ENCODE measurements at places on chromosomes 12 and 14. TPM values are rescaled to one million over a fixed set of nuclear protein-coding genes. Genes with fewer than 3 reads are reported as not detected.

DNA sequence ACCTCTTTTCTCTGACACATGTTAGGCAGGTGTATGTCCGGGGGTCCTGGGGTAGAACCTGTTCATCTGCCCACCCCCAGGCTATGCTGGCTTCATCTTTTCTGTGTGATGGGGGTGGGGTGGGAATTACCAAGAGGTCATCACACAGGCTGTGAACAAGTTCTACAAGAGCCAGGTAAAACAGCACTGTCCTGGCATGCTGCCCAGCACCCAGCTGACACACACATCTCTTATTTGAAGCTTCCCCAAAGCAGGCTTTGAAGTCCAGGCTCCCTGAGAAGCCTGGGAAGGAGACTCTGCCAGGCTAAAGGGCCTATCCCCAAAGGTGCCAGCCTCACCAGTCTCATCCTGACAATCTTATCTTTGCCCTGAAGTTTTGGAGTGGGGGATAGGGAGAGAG is 141.1 kb downstream of the ALG10 start:
- H3K36me3 ChIP-seq = no peaks in the 10 kb centered on the region
- DNase-seq = no peak
- H3K27me3 ChIP-seq = no peaks in the 10 kb centered on the region
- H3K27ac ChIP-seq = no peak overlapping the region

DNA sequence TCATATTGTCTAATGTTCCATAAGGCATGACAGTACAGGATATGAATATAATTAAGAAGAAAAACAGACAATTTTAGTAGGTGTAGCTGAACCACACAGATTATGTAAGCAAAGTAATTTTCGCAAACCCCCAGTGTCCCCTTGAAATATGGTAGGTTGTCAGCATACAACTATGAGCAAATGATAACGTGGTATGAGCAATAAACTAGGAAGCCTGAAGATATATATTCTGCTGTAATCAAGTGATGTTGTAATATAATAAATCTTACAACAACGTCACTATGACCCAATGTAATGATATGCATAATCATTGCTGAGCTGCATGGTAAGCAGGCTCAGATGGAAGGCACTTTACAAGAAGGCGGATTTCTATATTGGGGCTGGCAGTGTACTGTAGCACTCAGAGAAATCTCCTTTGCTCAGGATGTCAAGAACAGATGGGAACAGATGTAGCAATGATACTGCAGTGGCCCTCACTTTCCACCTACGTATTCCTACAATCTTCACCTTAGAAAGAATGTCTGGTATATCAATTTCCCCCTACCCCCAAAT is 47.8 kb upstream of the MYF6 start:
- no peak overlapping the region for H3K4me3 ChIP-seq
- H3K36me3 ChIP-seq = no peaks in the 10 kb centered on the region
- no peak for DNase-seq
- H3K4me1 ChIP-seq = no peaks in the 10 kb centered on the region
- no peaks in the 10 kb centered on the region for H3K27me3 ChIP-seq

GRCh38 chr12:106010741-106011140 is 128.0 kb downstream of the NUAK1 start:
- no peaks in the 10 kb centered on the region for H3K36me3 ChIP-seq
- H3K27me3 ChIP-seq = no peaks in the 10 kb centered on the region
- H3K27ac ChIP-seq = no peak overlapping the region
- no peaks in the 10 kb centered on the region for H3K4me1 ChIP-seq
- DNase-seq = no peak

- no peaks in the 10 kb centered on the region for H3K27me3 ChIP-seq
- H3K4me3 ChIP-seq = no peak overlapping the region
- no peak for DNase-seq
- H3K27ac ChIP-seq = no peak overlapping the region
These were observed 458.4 kb upstream of the SYT1 start for GRCh38 chr12:78406213-78406612.

GRCh38 chr14:67541448-67542387 is 8.6 kb downstream of the PLEKHH1 start:
- H3K4me3 ChIP-seq = no peak overlapping the region
- H3K36me3 ChIP-seq = no peaks in the 10 kb centered on the region
- no peaks in the 10 kb centered on the region for H3K4me1 ChIP-seq
- DNase-seq = peak; percentile 30
- no peaks in the 10 kb centered on the region for H3K27me3 ChIP-seq
- H3K27ac ChIP-seq = no peak overlapping the region

DNA sequence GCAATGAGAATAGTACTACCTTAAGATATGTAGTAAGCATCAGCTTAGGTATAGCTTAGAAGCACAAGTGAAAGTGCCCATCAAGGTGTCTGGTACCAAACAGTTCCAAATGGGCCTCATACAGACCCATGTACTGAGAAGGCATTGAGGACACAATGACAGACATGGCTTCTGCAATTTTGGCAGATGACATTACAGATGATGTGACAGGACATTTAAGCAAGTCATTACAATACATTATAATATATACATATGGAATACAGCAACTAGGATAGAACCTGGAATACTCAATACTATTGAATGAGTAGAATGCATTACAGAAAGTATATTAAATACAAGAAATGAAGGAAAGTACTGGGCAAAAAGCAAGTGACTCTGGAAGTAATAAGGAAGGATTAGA is 256.4 kb downstream of the GXYLT1 start:
- no peaks in the 10 kb centered on the region for H3K36me3 ChIP-seq
- no peaks in the 10 kb centered on the region for H3K4me1 ChIP-seq
- DNase-seq = no peak
- H3K27me3 ChIP-seq = no peaks in the 10 kb centered on the region
- no peak overlapping the region for H3K4me3 ChIP-seq
- no peak overlapping the region for H3K27ac ChIP-seq

DNA sequence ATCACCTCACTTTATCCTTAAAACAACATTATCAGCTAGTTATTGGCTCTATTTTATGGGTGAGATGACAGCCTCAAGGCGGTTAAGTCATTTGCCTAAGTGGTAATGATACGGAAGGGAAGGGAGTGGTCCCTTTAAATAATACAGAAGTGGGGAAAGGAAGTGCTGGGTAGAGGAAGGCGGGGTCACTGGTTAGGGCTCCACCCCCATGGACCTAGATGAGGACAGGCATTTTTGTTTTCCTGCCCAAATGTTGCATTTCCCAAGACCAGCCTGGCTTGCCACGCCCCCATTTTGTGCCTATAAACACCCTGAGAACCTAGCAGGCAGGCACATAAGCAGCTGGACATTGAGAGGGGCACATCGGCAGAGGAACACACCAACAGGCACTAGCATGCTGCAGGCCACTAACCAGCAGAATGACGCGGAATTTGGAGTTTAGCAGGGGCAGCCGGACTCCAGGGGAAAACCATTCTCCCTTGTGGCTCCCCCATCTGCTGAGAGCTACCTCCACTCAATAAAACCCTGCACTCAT is 100.9 kb downstream of the EPS8 start:
- peak overlapping the region; percentile 74 for H3K27ac ChIP-seq
- H3K4me1 ChIP-seq = no peaks in the 10 kb centered on the region
- H3K4me3 ChIP-seq = peak overlapping the region; percentile 17

- H3K36me3 ChIP-seq = no peaks in the 10 kb centered on the region
- no peak for DNase-seq
- no peak overlapping the region for H3K4me3 ChIP-seq
- H3K27ac ChIP-seq = no peak overlapping the region
These were observed 85.8 kb upstream of the DYRK2 start for GRCh38 chr12:67562513-67563287.

DNA sequence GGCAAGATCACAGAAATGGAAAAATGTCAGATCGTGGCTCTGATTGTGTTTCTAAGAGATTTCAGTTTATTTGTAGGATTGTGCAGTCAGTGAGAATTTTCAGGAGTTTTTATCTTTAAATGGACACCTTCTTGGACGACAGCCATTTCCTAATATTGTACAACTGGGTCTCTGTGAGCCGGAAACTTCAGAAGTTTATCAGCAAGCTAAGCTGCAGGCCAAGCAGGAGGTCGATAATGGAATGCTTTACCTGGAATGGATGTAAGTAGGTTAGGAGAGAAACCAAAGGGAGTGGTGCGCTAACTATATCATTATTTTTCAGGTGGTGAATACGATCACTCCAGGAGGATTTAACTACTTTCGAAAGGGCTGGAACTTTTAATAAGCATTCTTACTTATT is 26.4 kb downstream of the APAF1 start:
- no peaks in the 10 kb centered on the region for H3K27me3 ChIP-seq
- H3K36me3 ChIP-seq = peaks cover 15% of the 10 kb centered on the region
- no peaks in the 10 kb centered on the region for H3K4me1 ChIP-seq
- no peak overlapping the region for H3K4me3 ChIP-seq
- DNase-seq = no peak
- H3K27ac ChIP-seq = no peak overlapping the region

- H3K27ac ChIP-seq = no peak overlapping the region
- DNase-seq = no peak
- H3K4me1 ChIP-seq = no peaks in the 10 kb centered on the region
- H3K4me3 ChIP-seq = no peak overlapping the region
- peaks cover 9% of the 10 kb centered on the region for H3K36me3 ChIP-seq
These were observed 35.4 kb downstream of the PACS2 start for GRCh38 chr14:105349992-105350391.

GRCh38 chr12:131829356-131829747 is 1.2 kb downstream of the MMP17 start:
- H3K4me3 ChIP-seq = peak overlapping the region; percentile 34
- no peaks in the 10 kb centered on the region for H3K36me3 ChIP-seq
- peak; percentile 76 for DNase-seq
- H3K27me3 ChIP-seq = peaks cover 65% of the 10 kb centered on the region
- peak overlapping the region; percentile 54 for H3K27ac ChIP-seq
- H3K4me1 ChIP-seq = peaks cover 55% of the 10 kb centered on the region

DNA sequence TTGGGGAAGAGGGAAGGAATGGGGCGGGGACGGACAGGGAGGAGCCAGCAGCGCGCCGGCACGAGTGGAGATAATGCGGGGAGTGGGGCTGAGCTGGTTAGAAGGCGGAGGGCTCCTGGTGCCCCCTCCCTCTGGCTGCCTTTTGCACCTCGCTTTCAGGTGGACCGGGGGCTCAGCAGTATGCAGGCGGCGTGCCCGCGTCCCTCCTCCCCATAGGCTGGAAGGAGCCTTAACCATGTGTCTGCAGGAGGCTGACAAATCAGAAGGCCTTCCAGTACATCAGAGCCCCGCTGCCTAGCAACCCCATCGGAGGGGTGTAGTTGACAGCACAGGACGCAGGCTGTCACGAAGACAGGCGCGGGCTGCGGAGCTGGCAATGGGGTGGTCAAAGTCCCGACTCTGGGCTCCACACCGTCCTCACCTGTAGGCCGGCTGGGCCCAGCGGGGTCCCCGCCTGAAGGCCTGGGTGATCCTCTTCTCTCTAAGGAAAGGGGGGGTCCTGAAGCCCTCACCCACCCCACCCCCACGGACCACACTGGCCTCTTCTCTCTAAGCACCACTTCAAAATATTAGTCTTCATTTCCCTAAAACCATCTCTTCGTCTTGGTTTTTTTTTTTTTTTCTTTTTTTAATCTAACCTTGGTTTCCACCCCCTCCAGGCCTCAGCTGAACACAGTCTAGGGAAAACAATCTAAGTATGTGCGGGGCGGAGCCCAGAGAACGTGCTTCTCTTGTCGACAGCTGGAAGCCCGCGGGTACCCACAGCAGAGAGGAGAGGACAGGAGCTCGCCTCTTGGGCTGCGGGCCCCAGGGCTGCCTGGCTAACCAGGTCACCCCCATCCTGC is 44.5 kb downstream of the KDM2B start:
- H3K36me3 ChIP-seq = no peaks in the 10 kb centered on the region
- H3K4me3 ChIP-seq = peak overlapping the region; percentile 82
- peaks cover 33% of the 10 kb centered on the region for H3K4me1 ChIP-seq

- peaks cover 21% of the 10 kb centered on the region for H3K4me1 ChIP-seq
- no peaks in the 10 kb centered on the region for H3K27me3 ChIP-seq
- peak overlapping the region; percentile 62 for H3K27ac ChIP-seq
- peak; percentile 68 for DNase-seq
- H3K36me3 ChIP-seq = no peaks in the 10 kb centered on the region
- peak overlapping the region; percentile 70 for H3K4me3 ChIP-seq
These were observed 3.6 kb upstream of the NPAS3 start for GRCh38 chr14:32934881-32935633.

DNA sequence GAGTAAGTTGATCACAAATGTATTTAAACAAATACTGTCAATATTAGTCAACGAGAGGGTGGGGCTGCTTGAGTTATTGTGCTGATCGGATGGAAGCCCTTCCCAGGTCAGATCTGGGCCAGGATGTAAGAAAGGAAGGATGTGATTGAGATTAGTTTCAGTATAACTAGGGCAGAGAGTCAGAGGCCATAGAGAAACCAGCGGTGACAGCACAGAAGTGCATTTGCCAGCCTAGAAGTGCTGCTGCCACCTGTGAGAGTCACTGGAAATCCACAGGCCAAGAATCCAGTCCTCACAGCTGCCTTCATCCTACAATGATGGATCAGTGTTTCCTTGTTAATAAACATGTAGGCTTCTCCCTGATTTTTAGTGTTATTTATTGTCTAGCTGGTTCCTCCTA is 9.8 kb upstream of the FERMT2 start:
- no peak for DNase-seq
- peak overlapping the region; percentile 52 for H3K27ac ChIP-seq
- no peak overlapping the region for H3K4me3 ChIP-seq

DNA sequence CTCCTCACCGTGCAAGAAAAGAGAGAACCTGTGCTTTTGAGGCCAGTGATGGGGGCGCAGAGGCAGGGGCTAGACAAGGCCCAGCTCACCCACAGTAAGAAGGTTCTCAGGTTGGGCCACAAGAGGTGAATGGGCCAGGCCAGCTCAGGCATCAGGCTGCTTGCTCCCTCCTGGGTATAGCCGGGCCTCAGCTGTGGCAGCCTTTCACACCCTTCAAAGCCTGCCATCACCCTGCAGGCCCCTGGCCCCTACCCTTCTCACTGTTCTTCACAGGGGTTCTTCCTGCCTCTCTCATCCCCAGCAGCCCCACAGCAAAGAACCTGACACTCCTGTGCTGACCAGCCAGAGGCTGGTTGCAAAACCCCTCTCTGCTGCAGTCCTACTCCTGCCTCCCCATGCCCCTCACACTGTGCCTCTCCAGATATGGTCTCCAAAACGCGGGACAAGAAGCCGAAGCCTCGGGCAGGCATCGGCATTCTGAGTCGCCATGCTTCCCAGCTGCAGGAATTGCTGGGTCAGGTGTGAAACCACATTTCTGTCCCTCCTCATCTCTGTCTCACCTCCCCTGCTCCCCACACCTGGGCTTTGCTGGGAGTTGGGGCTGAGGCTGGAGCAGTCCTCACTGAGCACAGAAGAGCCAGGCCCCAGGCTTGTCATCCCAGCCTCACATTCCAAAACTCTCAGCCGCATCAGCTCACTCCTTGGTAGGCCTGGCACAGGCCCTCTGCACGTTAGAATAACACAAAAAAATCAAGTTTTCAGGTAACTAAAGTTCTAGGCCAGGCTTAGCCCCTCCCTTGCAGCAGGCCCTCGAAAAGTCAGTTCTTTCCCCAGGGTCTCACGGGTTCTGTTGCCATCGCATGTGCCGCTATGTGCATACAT is 6.9 kb upstream of the FAIM2 start:
- H3K27me3 ChIP-seq = no peaks in the 10 kb centered on the region
- no peak overlapping the region for H3K27ac ChIP-seq
- H3K4me3 ChIP-seq = no peak overlapping the region

MRPS35 gene
- 34.3 TPM for total RNA-seq

ABCC9 gene
- total RNA-seq = 39.2 TPM

EIF2S3B gene
- 0.36 TPM for total RNA-seq

DAO gene
- total RNA-seq = not detected

FAM186B gene
- 0.54 TPM for total RNA-seq

TMEM132C gene
- total RNA-seq = 2.0 TPM

LMNTD1 gene
- 1.9 TPM for total RNA-seq

Data from sigmoid colon (tissue), 7 donors.